GM19239 (cell line): ENCODE measurements at places on chromosomes 5 and 9.

- DNase-seq, result no peak
Observed at GRCh38 chr5:113901718-113902117, 388.2 kb downstream of the YTHDC2 start.

- DNase-seq, result no peak
Observed at GRCh38 chr5:73352649-73353230, 95.8 kb downstream of the FOXD1 start.

DNA sequence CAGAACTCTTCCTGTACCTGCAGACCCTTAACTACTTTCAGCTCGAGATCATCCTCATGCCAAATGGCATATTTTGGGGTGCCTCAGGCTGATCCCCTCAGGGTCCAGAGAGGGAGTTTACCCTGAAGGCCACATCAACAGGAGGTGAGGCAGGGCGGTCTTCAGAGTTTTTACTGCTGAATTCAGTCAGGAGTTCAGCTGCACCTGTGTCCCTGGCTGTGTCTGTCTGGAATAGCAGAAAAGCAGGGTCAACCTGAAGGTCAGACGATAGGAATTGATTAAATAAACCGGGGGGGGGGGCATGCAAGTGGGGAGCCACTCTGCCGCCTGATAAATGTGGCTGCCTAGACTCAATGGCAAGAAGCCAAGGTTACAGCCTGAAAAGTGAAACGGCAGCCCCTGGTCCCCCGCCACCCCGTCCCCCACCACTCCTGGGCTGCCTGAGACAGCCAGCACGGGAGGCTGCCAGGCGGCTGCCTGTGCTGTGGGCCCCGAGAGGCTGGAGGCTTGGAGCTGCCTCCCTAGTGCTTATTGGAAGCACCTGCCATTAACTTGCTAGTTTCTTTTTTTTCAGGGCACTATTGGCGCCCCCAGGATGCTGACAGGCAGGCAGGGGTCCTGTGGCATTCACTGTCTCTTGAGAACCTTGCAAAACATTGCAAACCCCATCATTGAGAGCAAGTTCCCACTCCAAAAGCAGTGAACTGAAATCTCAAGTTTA lies 182.7 kb upstream of the PPP1R26 start:
- no peak for DNase-seq

DNA sequence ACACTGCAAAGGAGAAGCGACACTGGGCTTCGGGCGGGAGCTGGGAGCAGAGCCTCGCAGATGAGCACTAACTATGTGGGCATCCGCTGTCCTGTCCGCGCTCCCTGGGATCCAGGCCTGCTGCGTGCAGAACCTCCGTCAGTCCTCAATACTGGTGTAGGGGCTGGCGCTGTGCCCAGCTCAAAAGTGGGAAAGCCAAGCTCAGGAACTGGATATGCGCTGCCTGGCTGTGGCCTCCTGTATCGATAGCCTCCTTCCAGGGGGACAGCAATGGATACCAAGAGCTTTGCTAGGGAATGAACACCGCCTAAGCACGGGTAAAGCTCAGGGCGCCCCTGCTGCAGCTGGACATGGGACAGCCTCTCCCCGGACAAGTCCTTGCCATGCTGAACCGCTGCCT lies 270.4 kb downstream of the NSG2 start:
- no peak for DNase-seq

DNA sequence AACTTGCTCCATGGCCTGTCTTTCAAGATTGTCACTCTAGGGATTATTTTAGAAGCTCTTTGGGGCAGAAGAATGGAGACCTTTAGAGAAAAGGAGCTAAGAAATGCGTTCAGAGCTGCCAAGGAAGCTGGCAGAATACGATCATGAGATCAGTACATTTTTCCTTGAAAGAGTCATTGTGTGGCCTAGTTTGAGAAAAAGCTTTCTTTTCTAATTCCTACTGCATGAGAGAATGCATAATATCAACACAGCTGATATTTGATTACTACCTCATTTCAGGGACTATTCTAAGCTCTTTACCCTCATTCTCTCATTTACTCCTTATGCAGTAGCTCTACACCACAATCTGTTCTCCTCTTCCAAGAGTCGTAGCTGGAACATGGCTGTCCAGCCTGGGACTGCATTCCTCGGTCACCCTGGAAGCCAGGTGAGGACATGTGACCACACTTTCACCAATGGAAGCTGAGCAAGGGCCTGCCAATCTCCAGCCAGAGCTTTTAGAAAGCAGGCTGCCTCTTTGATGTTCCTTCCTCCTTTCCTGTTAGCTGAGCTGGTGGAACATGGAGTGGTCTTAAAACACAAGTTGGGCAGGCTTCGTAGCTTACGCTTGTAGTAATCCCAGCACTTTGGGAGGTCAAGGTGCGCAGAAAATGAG lies 99.3 kb upstream of the LHFPL2 start:
- no peak for DNase-seq

- no peak for DNase-seq
Observed at GRCh38 chr5:75659791-75660450, 48.7 kb downstream of the ANKDD1B start.

DNA sequence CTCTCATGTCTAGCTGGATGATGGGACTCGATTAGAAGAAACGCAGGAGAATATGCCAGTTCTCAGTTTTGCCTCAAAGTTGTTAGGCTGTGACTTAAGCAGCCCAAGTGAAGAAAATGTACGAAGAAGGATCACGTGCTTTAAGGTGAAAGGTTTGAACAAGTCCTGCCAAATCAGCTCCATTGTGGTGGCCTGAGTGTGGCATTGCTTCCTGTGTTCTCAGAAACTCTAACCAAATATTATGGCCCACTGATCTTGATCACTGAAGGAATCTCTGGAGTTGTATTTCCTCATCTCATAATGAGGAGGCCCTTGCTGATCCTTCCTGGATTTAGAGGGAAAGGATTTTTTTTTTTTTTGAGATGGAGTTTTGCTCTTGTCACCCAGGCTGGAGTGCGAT lies 44.0 kb downstream of the OTULIN start:
- DNase-seq, result no peak

- no peak for DNase-seq
Observed at GRCh38 chr9:79542735-79543620, 28.8 kb upstream of the TLE4 start.

DNA sequence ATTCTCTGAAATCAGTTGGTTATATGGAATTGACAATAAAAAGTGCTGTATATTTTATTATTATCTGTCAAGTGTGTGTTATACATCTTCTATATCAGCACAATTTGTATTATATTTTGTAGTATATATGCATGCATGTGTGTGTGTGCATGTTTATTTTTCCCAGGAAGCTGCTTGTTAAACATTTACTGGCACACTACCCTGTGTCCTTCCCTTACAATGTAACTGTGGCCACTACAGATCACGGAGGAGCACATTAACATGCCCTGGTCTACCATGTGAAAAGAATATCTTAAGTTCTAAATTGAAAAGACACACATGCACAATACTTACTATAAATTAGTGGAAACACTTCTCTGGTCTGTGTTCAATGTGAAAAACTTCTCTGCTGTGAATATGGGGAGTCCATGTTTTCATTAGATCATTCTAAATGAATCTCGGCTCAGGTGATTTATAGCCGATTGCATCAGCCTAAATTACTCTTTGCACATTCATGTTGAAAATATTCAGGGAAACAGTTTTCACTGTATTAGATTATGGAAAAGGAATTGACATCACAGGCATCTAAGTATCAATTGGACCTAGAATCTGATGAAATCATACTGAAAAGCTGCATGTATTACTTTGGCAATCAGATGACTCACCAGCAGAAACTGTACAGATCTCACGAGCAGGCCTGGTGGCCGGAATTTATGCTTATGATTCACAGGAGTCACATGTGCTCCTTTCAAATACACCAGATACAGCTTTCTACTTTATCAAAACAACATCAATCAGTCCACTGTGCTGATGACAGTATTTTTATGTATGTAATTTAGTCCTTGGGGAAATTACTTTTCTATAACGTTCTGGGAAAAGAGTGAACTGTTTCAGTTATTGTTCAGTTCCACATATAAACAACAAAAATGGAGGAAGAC lies 39.4 kb downstream of the LURAP1L start:
- no peak for DNase-seq

GRCh38 chr5:67416986-67417385 lies 220.4 kb upstream of the CD180 start:
- no peak for DNase-seq

DNA sequence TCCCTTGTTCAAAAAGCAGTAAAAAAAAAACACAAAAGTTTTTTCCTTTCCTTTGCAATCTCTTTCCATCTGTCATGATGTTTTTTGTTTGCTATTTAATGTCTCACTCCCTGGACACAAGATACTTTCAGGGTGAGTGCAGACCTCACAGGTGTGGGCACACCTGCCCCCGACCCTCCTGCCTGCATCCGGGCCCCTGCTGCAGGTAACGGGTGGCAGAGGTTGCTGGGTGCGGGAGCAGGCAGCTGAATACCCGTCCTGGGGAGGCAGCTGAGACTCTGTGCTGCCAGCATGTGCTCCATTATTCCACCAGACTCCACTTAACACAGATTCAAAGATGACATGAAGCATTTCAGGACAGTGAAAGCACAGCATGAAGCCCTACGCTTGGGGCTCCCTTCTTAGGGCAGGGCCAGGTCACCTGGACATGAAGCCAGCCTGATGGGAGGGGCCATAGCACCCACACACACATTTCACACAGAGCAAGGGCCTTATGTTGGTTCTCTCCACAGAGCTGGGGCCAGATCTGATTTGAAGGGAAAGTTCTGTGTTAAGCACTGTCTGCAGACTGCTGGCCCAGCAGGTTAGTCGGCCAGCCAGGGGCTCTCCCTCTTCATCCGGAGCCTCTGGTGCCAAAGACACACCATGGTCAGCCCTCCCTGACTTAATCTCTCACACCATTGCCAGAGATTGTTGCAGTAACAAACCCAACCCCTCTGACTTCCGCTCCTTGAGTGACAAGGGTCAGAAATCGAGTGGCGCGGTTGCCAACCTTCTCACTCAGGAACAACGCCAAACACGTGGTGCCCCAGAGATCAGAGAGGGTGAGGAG lies 13.0 kb downstream of the NEK6 start:
- DNase-seq, result no peak

DNA sequence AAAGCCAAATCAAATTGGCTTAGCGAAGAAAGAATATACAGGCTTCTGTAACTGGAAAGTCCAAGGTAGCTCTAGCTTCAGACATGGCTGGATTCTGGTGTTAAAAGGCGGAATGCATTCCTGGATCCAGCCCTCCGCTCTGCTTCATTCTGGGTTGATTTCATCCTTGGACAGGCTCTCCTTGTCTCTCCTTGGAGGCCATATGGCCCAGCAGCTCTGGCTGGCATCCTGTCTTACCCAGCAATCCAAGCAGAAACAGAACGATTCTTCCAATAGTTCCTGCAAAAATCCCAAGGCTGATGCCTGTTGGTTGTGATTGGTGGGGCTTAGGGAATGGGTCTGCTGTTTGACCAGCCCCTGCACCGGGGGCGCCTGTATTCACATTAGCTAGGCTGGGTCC lies 37.0 kb upstream of the SAP30L start:
- no peak for DNase-seq

- DNase-seq, result peak; percentile 25
Observed at GRCh38 chr5:115543365-115544042, 1.1 kb downstream of the FEM1C start.

- DNase-seq, result no peak
Observed at GRCh38 chr9:27599102-27599869, 26.0 kb upstream of the C9orf72 start.

- DNase-seq, result no peak
Observed at GRCh38 chr5:21236971-21237427, 1249.0 kb upstream of the CDH18 start.

GRCh38 chr9:90961375-90961774 lies 159.8 kb downstream of the SYK start:
- no peak for DNase-seq

GRCh38 chr5:68406767-68407241 lies 191.2 kb downstream of the PIK3R1 start:
- DNase-seq, result peak; percentile 36

GRCh38 chr9:125049212-125050049 lies 93.9 kb downstream of the SCAI start:
- no peak for DNase-seq

DNA sequence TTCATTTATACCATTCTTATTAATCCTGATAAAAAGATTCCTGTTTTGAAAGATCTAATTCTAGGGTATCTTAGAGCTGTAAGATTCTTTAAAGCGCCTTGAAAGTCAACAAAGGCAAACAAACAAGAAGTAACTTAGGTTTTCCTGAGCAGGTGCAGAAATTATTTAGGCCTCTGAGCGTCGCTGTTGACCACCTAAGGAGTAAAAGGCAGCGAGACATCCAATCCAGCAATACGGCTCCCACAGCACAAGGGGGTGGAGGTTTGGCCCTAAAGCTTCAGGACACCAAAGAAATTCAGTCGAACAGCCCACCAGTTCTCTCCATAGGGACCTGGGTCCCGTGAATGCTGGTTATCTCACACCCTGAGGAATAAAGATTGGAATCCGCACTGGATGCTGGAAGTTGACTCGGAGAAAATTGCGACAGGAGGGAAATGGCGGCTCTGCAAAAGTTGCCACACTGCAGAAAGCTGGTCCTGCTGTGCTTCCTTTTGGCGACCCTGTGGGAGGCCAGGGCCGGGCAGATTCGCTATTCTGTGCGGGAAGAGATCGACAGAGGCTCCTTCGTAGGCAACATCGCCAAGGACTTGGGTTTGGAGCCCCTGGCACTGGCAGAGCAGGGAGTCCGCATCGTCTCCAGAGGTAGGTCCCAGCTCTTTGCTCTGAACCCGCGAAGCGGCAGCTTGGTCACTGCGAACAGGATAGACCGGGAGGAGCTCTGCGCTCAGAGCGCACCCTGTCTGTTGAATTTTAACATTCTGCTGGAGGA lies at the start of gene PCDHGA2:
TSS of gene PCDHGA2 (plus strand) at position 223 of the 769 bp plus-strand sequence.
- no peak for DNase-seq

GRCh38 chr5:6634306-6634705 lies 1.1 kb downstream of the SRD5A1 start:
- DNase-seq, result peak; percentile 18

- DNase-seq, result no peak
Observed at GRCh38 chr5:159155960-159156359, 53.4 kb downstream of the RNF145 start.

GRCh38 chr5:128062172-128062746 lies 21.3 kb upstream of the SLC12A2 start:
- no peak for DNase-seq

DNA sequence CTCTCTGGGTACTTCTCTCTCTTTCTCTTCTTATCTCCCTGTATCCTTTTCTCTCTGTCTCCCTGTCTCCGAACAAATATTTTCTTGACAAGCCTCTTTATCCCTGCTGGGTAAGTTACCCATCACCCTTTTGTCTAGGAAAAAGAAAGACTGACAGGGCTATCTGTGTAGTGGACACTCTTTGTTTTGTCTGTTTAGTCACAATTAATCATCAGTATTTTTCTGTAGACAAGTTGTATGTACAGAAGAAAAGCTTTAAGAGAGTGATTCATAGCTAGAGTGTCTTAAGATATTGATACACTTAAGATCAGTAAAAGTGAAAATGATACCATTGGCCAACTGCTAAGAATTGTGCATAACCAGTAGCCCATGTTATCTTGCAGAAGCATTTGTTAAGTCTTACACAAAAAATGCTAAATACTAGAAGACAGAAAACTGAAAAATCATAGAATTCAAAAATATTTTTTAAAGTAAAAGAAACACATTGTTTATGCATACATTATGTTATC lies 1043.8 kb upstream of the EDIL3 start:
- DNase-seq, result no peak

- DNase-seq, result no peak
Observed at GRCh38 chr9:14958989-14959388, 48.8 kb upstream of the FREM1 start.

- no peak for DNase-seq
Observed at GRCh38 chr5:151881621-151882225, 42.9 kb downstream of the GLRA1 start.

GRCh38 chr9:69671879-69672595 lies at the start of gene APBA1:
TSS of gene APBA1 (minus strand) at chr9:69672371.
- DNase-seq, result peak; percentile 14
